ENCODE measurements at places on chromosomes 3 and 15.

DNA sequence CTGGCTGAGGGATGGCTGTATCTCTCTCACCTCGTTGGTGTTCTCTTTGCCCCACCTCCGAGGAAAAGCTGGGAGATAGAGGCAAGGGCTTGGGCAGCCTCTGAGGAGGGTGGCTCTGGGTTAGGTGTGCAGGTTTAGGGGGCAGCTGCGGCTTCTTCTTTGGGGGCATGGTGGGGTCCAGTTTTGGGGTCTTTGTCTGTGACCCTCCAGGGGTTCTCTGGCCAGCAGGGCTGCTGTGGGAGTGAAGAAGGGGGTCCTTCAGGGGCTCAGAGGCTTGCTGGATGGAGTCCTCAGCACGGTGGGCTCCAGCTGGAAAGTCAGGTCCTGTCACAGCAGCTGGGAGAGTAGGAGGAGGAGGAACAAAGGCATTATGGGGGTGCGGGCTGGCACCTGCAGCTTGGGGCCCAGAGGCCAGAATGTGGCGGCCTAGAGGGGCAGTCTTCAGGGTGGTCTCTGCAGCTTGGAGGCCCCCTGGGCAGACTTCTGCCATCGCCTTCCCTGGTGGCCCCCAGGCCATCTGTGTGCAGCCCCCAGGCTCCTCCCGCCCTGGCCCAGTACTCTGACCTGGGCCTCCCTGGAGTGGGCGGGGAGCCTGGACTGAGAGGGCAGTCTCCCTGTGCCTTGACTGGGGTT lies 7.0 kb downstream of the XIRP1 start:
- DNase-seq: no peak

GRCh38 chr3:120645083-120645845 lies 36.8 kb downstream of the HGD start:
- no peak for DNase-seq

GRCh38 chr15:39213385-39213840 lies 367.5 kb upstream of the THBS1 start:
- DNase-seq: no peak

DNA sequence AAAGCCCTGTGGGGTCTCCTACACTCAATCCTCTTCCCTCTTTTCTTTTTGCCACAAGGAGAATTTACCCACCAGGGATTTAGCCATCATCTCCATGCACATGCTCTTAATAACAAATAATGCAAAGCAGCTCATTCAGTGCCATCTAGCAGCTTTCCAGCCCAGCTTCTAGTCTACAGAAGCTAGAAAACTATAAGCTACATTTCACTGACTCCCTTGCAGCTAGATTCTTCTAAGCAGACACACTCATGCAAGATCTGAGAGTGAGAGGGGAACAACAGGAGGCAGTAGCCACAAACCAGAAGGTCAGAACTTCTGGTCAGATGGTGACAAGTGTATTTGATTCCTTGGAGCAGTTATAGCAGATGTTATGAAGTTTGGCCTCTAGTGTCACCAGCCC lies 25.5 kb downstream of the OSBPL10 start:
- DNase-seq: no peak

DNA sequence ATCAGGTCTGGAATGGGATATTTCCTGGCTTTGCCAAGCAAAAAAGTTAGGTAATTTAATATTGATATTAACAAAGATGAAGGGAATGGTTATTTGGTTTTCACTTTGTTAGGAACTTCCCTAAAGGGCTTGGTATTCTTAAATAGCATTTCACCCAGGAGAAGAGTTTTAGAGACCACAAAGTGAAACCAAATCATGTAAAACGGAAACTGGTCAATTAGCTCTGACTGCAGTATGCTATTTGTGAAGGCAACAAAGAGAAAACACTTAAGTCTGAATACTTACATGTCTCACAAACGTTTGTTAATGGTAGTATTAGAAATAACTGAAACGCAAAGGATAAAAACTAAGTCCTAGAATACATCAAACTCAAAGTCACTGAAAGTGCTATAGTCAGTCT lies 32.4 kb upstream of the SETMAR start:
- DNase-seq: no peak

DNA sequence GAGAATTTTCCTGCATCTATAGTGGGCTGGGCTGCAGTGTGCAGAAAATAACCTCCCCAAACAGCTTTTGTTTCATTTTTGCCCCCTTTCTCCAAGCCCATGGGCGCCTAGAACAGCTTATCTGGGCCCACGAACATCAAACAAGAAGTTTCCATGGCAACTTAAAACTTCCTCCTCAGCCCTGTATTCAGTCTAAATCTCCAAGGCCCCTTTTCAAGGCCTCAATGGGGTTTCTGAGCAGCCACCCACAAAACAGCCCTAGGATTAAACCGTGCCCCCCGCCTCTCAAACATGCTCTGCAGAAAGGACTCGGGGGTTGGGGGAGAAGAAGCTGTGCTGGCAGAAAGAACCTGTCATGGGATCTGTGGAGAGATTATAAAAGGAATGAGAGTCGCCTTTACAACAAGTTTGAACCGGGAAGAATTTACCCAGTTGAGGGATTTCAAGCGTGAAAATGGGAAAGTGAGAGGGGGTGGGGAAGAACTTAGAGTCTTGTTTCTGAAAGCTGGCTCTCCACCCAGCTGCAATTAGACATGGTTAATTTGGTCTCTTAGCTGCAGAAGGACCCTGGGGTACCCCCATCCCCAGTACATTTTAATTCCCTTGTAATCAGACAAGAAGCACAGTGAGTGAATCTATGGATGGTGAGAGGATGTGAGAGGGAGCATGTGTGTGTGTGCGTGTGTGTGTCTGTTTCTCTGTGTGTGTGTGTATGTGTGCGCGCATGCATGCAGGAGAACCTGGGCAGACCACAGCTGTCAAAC lies 4.3 kb upstream of the FAM107A start:
- DNase-seq: no peak

DNA sequence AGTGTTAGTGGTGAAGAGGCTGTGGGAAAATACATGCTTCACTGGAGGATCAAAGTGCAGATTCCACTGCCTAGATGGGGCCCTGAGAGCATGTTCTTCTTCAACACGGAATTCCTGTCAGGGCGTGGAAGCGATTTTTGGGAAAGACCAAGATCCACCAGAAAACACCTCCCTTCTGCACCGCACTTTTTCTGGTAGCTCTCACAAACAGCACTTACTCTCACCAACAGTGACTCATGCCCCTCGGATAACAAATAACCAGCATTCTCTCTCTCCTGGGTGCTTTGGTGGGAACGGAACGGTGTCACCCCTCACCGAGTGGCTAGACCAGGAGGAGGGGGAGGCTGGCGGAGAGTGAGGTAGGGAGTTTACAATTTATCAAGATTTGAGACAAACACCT lies 40.1 kb downstream of the ADAMTSL3 start:
- no peak for DNase-seq

- no peak for DNase-seq
Observed at GRCh38 chr3:102415553-102415952, 19.3 kb upstream of the ZPLD1 start.

GRCh38 chr3:172244011-172244410 lies 204.2 kb downstream of the GHSR start:
- no peak for DNase-seq

DNA sequence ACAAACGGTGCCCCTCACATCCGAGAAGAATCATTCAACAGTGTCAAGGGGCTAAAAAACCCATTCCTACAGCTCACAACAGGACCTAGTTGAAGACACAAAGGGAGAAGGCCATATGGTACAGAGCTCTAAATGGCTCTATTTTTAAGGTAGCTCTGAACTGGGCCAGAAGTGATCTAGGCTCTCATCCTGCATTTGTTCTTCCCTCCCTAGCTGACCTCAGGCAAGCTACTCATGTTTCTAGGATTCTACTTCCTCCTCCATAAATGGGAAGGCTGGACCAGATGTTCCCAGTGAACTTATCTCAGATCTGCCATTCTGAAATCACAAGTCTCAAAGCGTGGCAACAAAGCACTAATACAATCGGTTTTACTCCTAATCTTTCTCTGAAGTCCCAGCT lies 62.3 kb downstream of the CPNE4 start:
- no peak for DNase-seq

GRCh38 chr15:79858469-79858868 lies 38.3 kb downstream of the MTHFS start:
- DNase-seq: no peak

GRCh38 chr3:14077310-14077709 lies 47.4 kb downstream of the CHCHD4 start:
- no peak for DNase-seq

GRCh38 chr3:9686050-9686550 lies 17.5 kb upstream of the CPNE9 start:
- no peak for DNase-seq

- DNase-seq: no peak
Observed at GRCh38 chr15:78208341-78208844, 26.0 kb downstream of the ACSBG1 start.

DNA sequence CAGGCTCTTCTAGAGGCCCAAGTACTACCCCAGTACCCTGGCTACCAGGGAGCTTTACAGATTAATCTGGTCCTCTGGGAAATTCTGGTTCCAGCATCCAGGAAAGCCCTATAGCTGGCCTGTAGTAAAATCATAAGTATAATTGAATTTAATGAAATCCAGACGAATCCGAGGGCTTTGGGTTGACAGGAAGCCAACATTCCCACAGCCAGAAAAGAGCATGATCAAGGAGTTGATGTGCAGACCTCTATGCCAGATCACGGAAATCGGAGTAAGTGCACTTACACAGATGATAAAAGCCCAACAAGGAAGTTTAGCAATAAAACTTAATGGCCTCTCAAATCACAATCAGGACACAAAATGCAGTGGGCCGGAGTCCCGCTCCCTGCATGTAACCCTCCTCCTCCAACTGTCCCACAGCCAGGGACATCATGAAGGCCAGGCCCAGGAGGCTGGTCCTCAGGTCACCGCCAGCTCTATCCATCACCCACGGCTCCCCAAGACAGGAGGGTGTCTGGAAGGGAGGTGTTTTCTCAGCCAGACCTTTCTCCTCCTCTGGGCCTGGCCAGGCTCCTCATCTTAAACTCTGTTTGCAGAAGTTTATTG lies 62.8 kb upstream of the SEC22A start:
- no peak for DNase-seq

- DNase-seq: no peak
Observed at GRCh38 chr3:100040451-100041225, 73.7 kb downstream of the FILIP1L start.

DNA sequence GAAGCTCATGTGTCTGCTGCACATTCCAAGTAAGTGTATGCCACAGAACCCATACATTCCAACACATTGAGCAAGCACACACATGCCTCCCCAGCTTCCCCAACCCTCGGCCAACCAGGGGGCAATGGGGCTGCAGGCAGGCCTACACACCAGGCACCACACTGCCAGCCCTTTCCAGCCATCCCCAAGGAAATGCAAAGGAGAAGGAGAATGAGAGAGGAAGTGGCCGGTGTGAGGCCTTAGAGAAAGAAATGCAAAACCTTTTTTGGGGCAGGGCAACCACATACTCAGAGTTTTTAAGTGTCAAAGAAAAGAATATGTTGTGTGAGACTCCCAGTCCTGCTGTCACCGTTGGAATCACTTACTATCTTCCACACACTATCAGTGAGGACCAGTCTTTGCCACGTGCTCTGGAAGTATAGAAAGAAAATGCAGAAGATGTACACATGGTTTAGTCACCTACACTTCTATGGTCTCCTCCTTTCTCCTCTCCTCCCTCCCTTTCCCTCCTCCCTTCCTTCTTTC lies 11.1 kb downstream of the IGF2BP2 start:
- DNase-seq: no peak

GRCh38 chr3:72452745-72453144 lies 395.5 kb downstream of the SHQ1 start:
- no peak for DNase-seq

DNA sequence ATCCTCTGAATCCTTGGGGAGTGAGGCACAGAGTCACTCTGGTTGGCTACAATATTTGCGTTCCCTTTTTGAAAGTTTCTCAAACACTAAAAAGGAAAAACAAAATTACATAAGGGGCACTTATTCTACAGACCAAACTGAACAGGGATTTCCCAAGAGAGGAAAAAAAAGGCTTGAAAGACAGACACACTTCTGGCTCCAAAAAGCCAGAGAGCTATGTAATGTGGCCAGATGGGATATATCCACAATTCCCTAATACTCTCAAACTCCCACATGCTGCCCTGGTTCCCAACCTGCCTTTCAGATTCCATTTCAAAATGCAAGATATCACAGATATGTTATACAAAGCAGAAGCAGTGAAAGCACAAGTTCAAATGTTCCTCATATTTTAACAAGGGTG lies 1.6 kb downstream of the FRMD4B start:
- DNase-seq: no peak

- DNase-seq: no peak
Observed at GRCh38 chr15:81880314-81880713, 165.5 kb downstream of the MEX3B start.

GRCh38 chr3:106570426-106570825 lies 701.6 kb upstream of the CBLB start:
- no peak for DNase-seq

DNA sequence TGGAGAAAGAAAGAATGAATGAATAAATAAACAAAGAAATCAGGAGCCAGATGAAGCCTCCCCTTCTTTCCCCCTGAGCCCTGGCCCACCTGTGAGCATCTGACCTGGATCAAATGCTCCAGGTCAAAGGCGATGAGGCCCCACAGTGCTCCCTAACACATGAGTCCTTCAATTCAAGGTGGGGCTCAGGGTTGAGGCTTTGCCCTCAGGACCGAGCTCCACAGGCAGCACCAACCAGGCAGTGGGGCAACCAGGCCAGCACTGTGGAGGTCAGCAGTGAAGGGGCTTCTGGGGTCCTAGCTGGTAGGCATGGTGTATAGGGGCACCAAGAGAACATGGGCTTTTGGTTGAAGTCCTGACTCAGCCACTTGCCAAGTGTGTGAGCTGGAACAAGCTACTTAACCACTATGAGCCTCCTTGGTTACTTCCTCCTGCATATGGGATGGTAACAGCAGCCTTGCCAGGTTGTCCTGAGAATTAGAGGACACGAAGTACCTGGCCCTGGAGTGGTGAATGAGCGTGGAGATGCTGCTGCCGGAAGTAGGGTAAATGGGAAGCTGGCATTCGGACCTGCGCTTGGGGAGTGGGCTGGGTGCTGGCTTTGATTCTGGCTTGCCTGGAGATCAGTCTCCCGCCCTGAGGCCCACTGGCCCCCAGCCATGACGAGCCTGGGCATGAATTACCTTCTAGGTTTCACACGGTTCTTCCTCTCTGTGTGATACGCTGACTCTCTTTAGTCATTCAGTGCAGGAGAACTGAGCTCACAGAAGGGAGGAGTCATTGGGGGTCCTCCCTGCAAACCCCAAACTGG lies 10.0 kb upstream of the PAQR5 start:
- DNase-seq: no peak

- DNase-seq: no peak
Observed at GRCh38 chr15:68693071-68693470, 114.3 kb downstream of the CORO2B start.

DNA sequence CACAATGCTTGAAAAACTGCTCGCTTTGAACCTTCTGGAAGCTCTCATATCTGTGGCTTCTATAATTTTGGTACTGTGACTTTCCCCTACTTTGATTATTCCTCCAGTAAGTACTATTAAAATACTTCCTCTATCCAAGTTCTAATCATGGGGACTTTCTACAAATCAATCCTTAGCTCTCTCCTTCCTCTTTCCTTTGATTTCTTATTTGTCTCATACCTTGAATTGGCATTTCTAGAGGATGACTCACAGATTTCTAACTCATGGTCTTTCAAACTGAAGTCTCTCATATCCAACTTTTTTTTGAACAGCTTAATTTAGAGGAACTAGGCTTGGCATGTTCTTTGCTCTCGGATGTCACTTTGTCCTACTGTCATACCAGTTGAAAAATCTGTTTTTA lies 241.8 kb downstream of the TBC1D5 start:
- DNase-seq: no peak

- DNase-seq: no peak
Observed at GRCh38 chr15:93861956-93862741, 369.2 kb upstream of the MCTP2 start.

- DNase-seq: no peak
Observed at GRCh38 chr3:50656417-50657195, 18.1 kb upstream of the DOCK3 start.

GRCh38 chr3:59040902-59041301 lies 8.9 kb downstream of the CFAP20DC start:
- no peak for DNase-seq

Data from NCI-H774 (cell line).